H9 (cell line): ENCODE measurements at places on chromosomes 7 and 10. TPM values are rescaled to one million over a fixed set of nuclear protein-coding genes. Genes with fewer than 3 reads are reported as not detected.
A peak's percentile ranks its signal among the peaks of the same experiment; 100 is the strongest.

STEAP1 gene
- total RNA-seq: 3.7 and 4.1 TPM in 2 replicates

PVRIG gene
- 0.50 and 0.70 TPM in 2 replicates for total RNA-seq

DNA sequence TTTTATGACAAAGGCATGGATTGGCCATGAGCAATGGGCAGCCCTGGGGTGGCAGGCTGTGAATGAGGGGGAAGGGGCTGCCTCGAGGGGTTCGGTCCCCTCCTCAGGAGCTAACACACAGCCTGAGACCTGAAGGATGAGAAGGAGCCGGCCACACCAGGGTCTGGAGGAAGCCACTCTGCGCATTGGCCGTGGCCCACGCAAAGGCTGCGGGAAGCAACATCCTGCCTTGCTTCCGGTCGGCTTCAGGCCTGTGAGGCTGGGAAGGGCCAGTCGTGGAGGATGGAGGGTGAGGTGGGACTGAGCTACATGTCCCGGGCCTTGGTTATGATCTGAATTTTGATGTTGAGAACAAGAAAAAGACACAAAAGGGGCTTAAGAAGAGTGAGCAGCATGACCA lies 49.4 kb downstream of the RGS10 start:
- no peaks in the 10 kb centered on the region for H3K36me3 ChIP-seq
- no peaks in the 10 kb centered on the region for H3K27me3 ChIP-seq

GRCh38 chr7:136102881-136103280 lies 125.7 kb upstream of the MTPN start:
- H3K4me3 ChIP-seq: no peak overlapping the region
- peaks cover 11% of the 10 kb centered on the region for H3K36me3 ChIP-seq

TRPV5 gene
- total RNA-seq: not detected in 2 replicates

PSMC2 gene
- total RNA-seq: 126 and 128 TPM in 2 replicates

- no peaks in the 10 kb centered on the region; the same call in 1 of the 2 replicates for H3K4me1 ChIP-seq
- H3K36me3 ChIP-seq: no peaks in the 10 kb centered on the region; the same call in 1 of the 2 replicates
- no peak overlapping the region for H3K27ac ChIP-seq
- no peak for DNase-seq
- H3K27me3 ChIP-seq: no peaks in the 10 kb centered on the region
Observed at GRCh38 chr7:101677797-101678479, 48.8 kb upstream of the MYL10 start.

GRID2IP gene
- total RNA-seq: 1.7 TPM in 2 replicates

CLCN1 gene
- 0.11 and 0.13 TPM in 2 replicates for total RNA-seq

- no peaks in the 10 kb centered on the region for H3K36me3 ChIP-seq
- no peak overlapping the region for H3K27ac ChIP-seq
- DNase-seq: no peak
- H3K27me3 ChIP-seq: no peaks in the 10 kb centered on the region; the same call in 1 of the 2 replicates
- no peaks in the 10 kb centered on the region for H3K4me1 ChIP-seq
Observed at GRCh38 chr7:131995324-131995723, 438.9 kb upstream of the PODXL start.

GRCh38 chr7:17586711-17587110 lies 288.3 kb downstream of the AHR start:
- no peak for DNase-seq
- no peak overlapping the region for H3K27ac ChIP-seq
- no peak overlapping the region for H3K4me3 ChIP-seq
- H3K27me3 ChIP-seq: no peaks in the 10 kb centered on the region
- no peaks in the 10 kb centered on the region for H3K36me3 ChIP-seq

PRKG1 gene
- total RNA-seq: 10.0 and 10.4 TPM in 2 replicates

GRCh38 chr7:80708123-80708522 lies 69.7 kb downstream of the CD36 start:
- H3K27me3 ChIP-seq: no peaks in the 10 kb centered on the region
- H3K36me3 ChIP-seq: peaks cover 5% of the 10 kb centered on the region

TMUB1 gene
- total RNA-seq: 45.4 and 53.6 TPM in 2 replicates

TMEM236 gene
- total RNA-seq: not detected in 2 replicates

HTRA1 gene
- total RNA-seq: 11.1 TPM in 2 replicates

DNA sequence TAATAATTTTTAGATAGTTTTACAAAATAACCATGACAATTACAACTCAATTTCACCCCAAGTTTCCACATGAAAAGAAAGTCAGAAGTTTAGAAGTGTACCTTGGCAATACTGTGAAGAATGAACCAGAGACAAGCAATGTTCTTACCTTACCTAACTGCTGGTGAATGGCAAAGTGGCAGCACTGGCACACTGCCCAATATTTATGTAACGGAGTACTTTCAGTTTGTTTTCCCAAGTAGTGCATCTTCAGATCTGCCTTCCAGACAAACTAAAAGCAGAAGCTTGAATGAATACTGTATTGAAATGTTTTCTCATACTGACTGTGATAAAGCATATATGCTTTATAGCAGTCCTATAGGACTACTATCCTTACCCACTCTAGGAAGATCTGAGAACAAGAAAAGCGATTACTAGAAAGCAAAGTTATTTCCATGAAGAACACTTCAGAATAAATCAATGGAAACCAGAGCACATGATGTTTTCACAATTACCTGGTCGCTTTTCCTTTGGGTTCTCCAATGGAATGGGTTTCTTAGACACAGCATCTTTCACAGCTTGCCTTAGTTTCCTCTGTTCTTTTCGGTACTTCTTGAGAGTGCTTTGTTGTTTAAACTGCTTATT lies 1.5 kb downstream of the NOC3L start:
- H3K4me3 ChIP-seq: peak overlapping the region; percentile 93
- no peak for DNase-seq
- H3K36me3 ChIP-seq: peaks cover 42% of the 10 kb centered on the region
- no peak overlapping the region for H3K27ac ChIP-seq
- H3K4me1 ChIP-seq: no peaks in the 10 kb centered on the region; the same call in 1 of the 2 replicates

GRCh38 chr10:133422223-133422806 lies 2.1 kb downstream of the SPRN start:
- H3K27me3 ChIP-seq: no peaks in the 10 kb centered on the region
- peak overlapping the region; percentile 40; the same call in 1 of the 3 replicates for H3K4me3 ChIP-seq
- H3K27ac ChIP-seq: no peak overlapping the region
- DNase-seq: peak; percentile 27
- H3K4me1 ChIP-seq: no peaks in the 10 kb centered on the region

DNA sequence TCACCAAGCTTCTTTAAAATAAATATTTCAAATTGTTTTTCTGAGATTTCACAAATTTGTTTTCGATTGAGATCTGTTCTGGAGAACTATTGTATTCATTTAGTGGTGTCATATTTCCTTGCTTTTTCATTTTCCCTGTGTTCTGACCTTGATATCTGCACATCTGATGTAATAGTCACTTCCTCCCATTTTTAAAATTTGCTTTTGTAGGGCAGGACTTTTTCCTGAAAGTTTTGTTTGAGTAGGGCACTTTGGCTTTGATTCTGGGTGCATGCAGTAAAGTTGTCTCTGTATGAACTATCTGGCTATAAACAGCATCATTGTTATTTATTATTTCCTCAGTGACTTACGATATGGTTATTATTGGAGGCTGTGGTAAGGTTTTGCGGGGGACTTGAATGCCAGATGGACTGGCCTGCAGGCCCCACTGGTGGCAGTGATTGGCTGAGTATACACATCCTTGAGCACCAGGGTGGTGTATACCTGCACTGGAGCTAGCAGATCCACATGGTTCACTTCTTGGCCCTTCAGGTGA lies 83.6 kb downstream of the CSTF2T start:
- H3K36me3 ChIP-seq: no peaks in the 10 kb centered on the region
- no peaks in the 10 kb centered on the region; the same call in 1 of the 2 replicates for H3K4me1 ChIP-seq
- DNase-seq: no peak
- no peaks in the 10 kb centered on the region for H3K27me3 ChIP-seq

- no peaks in the 10 kb centered on the region for H3K27me3 ChIP-seq
- no peak for DNase-seq
- no peaks in the 10 kb centered on the region; the same call in 1 of the 3 replicates for H3K36me3 ChIP-seq
- no peak overlapping the region for H3K4me3 ChIP-seq
- no peaks in the 10 kb centered on the region for H3K4me1 ChIP-seq
- H3K27ac ChIP-seq: no peak overlapping the region
Observed at GRCh38 chr7:2444476-2444875, 31.7 kb downstream of the GRIFIN start.

GRCh38 chr10:76732306-76732705 lies 905.3 kb downstream of the KCNMA1 start:
- no peaks in the 10 kb centered on the region for H3K4me1 ChIP-seq
- H3K27me3 ChIP-seq: no peaks in the 10 kb centered on the region
- DNase-seq: no peak
- H3K36me3 ChIP-seq: peaks cover 4% of the 10 kb centered on the region; the same call in 1 of the 3 replicates
- H3K4me3 ChIP-seq: no peak overlapping the region

TMEM176A gene
- total RNA-seq: not detected in 2 replicates

DNA sequence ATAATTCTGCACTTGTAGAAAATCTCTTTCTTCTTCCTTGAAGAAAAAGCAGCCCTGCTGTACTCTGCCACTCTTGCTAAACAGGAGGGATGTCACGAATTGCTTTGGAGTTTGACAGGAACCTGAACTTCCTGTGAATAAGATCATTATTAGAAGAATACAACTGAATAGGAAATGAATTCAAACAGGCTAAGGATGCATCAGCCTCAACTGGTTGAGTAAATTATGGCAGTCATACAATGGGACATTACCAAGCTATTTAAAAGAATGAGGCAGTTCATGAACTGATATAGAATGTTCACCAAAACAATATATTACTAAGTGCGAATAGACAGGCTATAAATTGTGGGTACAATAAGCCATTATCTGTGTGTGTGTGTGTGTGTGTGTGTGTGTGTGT lies 97.1 kb upstream of the DOCK1 start:
- H3K36me3 ChIP-seq: no peaks in the 10 kb centered on the region
- no peak for DNase-seq
- H3K4me3 ChIP-seq: no peak overlapping the region

GRCh38 chr7:46859963-46860475 lies 721.9 kb downstream of the TNS3 start:
- no peak for DNase-seq
- no peaks in the 10 kb centered on the region; the same call in 1 of the 2 replicates for H3K4me1 ChIP-seq
- H3K36me3 ChIP-seq: no peaks in the 10 kb centered on the region; the same call in 2 of the 3 replicates
- no peak overlapping the region for H3K4me3 ChIP-seq

DNA sequence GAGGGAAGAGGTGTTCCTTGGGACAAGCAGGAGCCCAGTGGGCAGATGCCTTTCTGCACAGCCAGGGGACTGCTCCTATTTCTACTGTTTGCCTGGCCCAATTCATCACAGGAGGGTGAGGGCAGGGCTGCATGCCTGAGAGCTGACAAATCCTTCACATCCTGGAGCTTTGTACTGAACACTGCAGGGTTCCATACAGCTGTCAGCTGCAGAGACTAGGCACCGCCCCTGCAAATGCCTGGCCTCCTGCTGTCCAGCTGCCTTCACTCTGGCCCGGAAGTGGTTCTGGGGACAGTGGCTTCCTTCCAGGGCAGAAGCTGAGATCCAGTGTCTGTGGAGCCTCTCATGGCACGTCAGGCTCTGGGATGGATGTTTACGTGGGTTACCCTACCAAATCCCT lies 470.7 kb downstream of the DNAJB6 start:
- no peak overlapping the region for H3K27ac ChIP-seq
- H3K36me3 ChIP-seq: peaks cover 21% of the 10 kb centered on the region
- no peak overlapping the region for H3K4me3 ChIP-seq
- H3K4me1 ChIP-seq: no peaks in the 10 kb centered on the region
- DNase-seq: peak; percentile 62

DNA sequence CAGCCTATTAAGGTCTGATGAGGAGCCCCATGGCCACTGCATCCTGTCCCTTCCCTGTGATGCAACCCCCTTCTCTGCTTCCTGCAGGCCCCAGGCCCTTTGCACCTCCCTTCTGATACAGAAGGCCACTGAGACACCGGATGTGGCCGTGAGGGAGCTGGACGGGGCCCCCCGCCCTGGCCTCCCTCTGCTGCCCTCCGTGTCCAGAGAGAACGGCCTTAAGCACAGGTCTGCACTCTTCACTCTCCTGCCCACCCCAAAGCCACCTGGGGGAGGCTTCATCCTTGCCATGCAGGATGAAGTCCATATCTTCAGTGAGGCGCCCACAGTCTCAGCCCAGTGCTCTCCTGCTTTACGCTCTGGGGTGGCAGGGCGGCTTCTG lies 86.9 kb upstream of the GNA12 start:
- no peak overlapping the region for H3K27ac ChIP-seq

GRCh38 chr10:103854686-103855391 lies 537 bp downstream of the SH3PXD2A start:
- H3K27ac ChIP-seq: no peak overlapping the region
- no peaks in the 10 kb centered on the region for H3K4me1 ChIP-seq
- no peaks in the 10 kb centered on the region for H3K36me3 ChIP-seq
- peak overlapping the region; percentile 73 for H3K4me3 ChIP-seq

GRCh38 chr7:42831006-42831717 lies 80.7 kb downstream of the C7orf25 start:
- H3K4me3 ChIP-seq: no peak overlapping the region
- no peak for DNase-seq
- no peaks in the 10 kb centered on the region for H3K27me3 ChIP-seq
- H3K27ac ChIP-seq: no peak overlapping the region
- H3K36me3 ChIP-seq: no peaks in the 10 kb centered on the region
- no peaks in the 10 kb centered on the region for H3K4me1 ChIP-seq

DNA sequence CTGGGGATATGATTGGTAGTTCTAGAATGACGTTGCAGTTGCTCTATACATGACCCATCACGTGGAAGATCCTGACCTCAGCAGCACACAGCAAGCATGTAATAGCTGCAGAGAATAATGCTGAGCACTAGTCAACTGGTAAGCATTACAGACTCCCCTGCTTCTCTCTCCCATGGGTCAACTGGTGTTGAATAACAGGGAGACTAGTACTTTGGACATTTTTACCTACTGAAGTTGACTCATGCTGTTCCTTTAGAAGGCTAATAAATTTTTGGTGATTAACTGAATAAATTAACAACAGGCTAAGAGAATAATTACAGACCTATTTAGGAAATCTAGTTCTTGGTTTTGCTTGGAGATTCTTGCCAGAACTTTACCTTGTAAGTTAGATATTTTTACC lies 234.1 kb downstream of the AUTS2 start:
- peaks cover 20% of the 10 kb centered on the region for H3K4me1 ChIP-seq
- H3K36me3 ChIP-seq: no peaks in the 10 kb centered on the region
- no peak overlapping the region for H3K27ac ChIP-seq
- no peaks in the 10 kb centered on the region for H3K27me3 ChIP-seq
- no peak overlapping the region for H3K4me3 ChIP-seq

DNA sequence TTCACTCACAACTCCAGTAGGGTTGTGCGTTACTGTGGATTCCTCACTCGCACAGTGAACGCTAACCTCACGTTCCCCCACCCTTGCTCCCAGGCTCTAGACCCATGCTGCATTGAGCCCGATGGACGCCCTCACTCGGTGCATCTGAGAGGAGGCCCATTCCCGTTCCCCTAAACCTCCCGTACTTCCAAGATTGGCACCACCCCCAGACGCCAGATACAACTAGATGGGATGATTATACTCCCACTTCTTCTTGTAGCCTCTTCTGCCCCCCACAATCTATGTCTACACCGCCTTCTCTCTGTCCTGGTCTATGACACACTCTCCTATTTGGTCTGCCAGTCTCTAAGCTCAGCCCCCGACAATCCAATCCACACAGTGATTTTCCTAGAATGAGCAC lies 57.3 kb upstream of the NCAPG2 start:
- DNase-seq: no peak
- no peak overlapping the region for H3K27ac ChIP-seq
- no peaks in the 10 kb centered on the region for H3K27me3 ChIP-seq
- peaks cover 66% of the 10 kb centered on the region for H3K36me3 ChIP-seq
- no peaks in the 10 kb centered on the region for H3K4me1 ChIP-seq
- no peak overlapping the region for H3K4me3 ChIP-seq

GRCh38 chr10:114870486-114870885 lies 48.9 kb downstream of the FHIP2A start:
- H3K4me1 ChIP-seq: no peaks in the 10 kb centered on the region
- H3K4me3 ChIP-seq: no peak overlapping the region
- DNase-seq: no peak
